ENCODE measurements at places on chromosomes 1 and 21.

DNA sequence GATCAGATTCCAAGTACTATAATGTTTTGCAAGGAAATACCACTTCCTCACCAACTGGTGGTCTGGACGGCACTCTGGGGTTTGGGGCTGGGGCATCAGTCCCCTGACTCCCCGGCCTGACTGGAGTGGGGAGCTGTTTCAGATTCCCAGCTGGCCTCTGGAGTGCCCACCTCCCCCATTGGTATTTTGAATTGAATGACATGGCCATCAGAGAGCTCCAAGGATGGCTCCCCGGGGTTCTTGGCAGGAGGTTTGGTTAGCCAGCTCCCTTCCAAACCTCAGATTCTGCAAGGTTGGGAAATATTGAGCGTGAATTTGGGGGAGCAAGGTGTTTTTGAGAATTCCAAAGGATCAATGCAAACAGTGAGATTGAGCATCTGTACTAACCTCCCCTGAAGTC is 2.2 kb upstream of the INAVA start:
- no peak for DNase-seq

- DNase-seq, result no peak
These were observed 72.0 kb upstream of the VAV3 start for GRCh38 chr1:108036796-108037562.

DNA sequence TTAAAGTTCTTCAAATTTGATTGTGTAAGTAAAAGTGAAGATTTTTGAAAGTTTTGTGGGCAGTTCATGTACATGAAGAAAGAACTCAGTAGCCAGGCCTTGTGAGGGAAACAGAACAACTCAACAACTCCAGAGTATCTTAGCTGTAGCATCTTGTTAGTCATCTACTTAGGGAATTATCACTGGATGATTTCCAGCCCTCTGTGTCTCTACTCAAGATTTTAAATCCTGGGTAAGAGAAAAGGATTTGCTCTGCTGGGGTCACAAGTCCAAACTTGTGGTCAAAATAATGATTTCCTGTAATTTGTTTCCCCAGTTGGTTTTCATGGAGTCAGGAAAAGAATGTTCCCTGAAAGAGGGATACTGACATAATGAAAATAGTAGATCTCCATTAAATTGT is 8.2 kb downstream of the OR10T2 start:
- no peak for DNase-seq

GRCh38 chr1:107196973-107197562 is 56.2 kb downstream of the NTNG1 start:
- DNase-seq, result no peak

GRCh38 chr1:40270152-40270834 is 12.3 kb downstream of the ZMPSTE24 start:
- no peak for DNase-seq

GRCh38 chr1:172320733-172321132 is 99.8 kb upstream of the C1orf105 start:
- DNase-seq, result no peak

DNA sequence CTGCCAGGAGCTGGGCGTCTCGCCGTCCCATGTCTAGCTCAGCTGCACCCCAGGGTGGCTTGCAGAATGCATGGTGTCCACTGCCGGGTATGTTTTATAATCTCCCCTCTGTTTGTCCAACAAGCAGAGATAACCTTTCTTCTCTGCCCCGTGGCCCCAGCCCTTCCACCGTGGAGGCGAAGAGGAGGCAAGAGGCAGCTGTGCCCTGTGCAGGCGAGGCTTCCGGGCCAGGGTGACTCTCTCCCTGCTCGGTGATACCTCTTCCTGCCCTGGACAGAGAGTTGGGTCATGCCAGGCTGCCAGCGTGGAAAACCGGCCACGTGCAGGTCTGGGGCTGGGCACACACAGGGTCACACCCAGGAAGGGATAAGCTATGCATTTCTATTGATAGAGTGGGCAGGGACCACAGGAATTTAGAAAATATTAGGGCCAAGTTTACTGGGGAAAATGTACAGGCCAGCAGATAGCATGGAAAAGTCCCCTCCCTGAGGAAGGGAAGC is at the start of gene TFF2:
TFF2 (minus strand) TSS at position 68 of the 500 bp plus-strand sequence; CDS start at position 31, 37 bp downstream.
- no peak for DNase-seq

- DNase-seq, result no peak
These were observed 163.4 kb downstream of the OLFM3 start for GRCh38 chr1:101833312-101833711.

- DNase-seq, result no peak
These were observed 3.0 kb downstream of the MYOG start for GRCh38 chr1:203082571-203083462.

GRCh38 chr1:25626018-25626417 is 9.4 kb downstream of the MAN1C1 start:
- no peak for DNase-seq

GRCh38 chr1:157087030-157087429 is 12.6 kb downstream of the ETV3L start:
- no peak for DNase-seq

DNA sequence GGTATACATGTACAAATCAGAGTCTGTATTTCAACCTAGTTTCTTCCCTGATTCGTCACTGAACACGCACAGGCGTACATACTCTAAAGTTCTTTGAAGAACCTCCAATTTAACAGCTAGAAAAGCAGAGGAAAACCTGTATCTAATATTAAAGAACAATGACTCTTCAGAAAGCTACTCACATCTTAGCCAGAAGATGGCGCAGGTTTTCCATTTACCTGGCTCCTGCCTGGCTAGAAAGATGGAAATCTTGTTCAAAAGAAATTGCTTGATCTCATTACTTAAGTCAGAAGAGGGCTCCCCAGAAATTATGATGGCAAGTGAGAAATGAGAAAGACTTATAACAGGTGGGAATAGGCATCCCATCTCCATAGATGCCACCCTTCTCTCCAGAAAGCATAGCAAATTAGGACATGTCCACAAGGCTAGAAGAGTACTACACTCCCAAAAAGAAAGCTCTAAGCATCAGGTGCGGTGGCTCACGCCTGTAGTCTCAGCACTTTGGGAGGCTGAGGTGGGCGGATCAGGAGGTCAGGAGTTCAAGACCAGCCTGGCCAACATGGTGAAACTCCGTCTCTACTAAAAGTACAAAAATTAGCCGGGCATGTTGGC is 19.0 kb upstream of the L1TD1 start:
- DNase-seq, result peak; percentile 30

DNA sequence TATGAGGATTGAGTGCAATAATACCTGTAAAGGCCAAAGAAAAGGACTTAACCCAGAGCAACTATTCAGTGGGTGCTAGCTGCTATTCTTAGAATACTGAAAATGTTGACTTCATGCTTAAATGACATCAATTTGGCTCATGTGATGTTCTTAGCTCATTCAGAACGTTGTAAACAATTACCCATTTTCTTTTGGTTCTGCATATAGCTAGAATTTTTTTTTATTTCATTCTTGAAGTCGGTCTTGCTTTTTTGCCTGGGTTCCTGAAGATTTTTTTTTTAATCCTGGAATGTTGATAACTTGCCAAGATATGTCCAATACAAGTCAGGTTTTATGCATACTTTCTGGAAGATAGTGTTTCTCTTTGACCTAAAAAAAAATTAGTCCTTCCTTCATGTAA is 772.0 kb downstream of the LTN1 start:
- DNase-seq, result no peak

DNA sequence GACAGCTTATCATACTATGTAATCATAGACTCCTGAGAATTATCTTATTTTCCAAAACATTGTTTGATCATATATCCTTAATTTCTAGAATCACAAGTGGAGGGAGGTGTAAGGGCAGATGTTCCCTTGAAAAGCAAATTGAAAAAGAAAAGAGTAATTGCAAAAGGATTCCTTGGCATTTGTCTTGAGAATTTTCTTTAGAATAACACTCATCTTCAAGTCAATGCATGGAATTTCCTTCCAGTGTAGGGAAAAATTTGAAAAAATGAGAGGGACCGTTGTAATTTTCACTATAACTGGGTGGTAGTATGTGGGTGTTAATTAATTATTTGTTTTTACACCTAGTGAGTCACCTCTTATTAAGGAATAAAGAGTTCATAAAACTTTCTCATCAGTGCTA is 724.6 kb upstream of the ADAMTS5 start:
- DNase-seq, result no peak

GRCh38 chr1:23908453-23909341 is 4.5 kb downstream of the CNR2 start:
- no peak for DNase-seq

DNA sequence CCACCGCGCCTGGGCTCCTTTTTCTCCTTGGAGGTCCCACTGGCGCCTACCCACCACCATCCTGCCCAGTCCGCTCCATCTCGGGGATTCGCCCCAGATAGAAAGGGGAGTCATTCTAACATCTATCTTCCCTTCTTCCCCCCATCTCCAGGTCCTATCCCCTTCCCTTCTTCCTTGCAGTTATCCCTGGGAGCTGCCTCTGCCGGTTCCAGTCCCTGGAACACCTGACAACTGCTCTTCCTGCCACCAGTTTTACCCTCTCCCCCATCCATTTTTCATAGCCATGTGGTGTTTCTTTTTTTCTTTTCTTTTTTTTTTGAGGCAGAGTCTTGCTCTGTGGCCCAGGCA is 12.0 kb upstream of the COL16A1 start:
- DNase-seq, result no peak

DNA sequence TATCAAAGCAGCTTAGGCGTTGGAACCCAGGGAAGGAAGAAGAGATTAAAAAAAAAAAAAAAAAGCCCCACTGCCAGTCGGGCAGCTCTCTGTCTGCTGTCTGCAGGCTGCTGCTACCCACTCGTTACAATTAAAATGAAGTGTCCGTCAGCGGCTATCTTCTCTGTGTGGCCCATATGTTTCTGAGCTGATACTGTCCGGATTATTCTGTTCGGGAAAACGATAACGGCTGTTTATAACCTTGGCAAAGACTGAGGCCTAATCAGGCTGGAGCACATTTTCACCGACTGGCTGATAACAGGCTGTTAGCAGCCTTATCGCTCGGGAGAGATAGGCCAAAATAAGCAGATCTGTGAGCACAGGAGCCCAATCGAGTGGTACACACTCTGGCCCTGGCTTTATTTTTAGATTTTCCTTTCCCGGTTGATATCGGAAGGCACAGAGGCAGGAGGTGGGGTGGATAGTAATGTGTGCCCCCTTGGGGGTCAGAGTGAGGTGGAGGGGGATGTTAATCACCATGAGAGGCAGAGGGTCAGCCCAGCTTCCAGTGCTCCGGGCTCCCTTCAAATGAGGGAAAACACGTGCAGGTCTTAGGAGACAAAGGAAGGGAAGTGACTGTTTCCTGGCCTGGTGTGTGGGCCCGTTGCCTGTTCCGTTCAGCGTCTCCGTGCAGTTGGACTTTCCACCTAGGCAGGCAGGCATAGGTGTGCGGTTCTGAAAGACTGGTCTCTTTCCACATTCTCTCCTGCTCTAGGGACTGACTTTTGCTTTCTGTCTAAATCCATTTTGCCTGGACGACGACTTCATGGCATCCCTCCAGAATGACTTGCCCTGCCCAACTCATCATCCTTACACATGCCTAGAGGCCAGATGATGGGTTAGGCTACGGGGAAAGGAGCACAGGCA is 153.4 kb downstream of the PBX1 start:
- DNase-seq, result no peak

DNA sequence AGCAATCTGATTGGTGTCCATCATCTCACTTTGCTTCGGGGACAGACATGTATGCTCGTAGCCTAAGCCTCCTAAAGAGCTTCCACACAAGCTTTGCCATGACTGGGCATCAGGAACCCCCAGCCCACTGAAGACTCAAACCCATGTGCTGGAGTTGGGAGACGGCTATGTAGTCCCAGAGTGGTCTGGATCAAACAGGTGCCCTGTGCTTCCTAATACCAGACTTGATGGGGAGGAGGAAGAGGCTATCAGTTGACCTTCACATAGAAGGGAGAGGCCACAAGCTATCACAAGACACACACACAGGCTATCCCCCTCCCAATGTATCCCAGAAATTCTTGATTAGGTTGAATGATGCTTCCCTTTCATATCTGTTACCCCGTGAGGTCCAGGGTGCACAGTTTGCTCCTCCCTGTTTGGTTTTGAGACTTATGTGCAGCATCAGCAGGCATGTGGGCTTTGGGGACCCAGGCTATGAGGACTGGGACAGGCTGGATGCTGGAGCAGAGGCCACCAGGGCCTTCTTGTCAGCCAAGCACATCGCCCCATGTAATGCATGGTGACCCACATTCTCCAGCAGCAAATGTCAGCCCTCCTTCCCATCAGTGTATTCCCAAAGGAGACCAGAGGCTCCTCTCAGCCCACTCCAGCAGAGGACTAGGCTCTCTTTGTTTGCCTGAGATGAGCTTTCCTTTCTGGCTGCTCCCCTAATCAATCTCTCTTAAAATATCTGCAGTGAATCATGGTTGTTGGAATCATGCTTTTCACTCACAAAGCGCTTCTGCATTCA is 159.8 kb downstream of the GRIK3 start:
- no peak for DNase-seq

GRCh38 chr1:89201106-89201794 is 2.5 kb upstream of the GBP4 start:
- no peak for DNase-seq

DNA sequence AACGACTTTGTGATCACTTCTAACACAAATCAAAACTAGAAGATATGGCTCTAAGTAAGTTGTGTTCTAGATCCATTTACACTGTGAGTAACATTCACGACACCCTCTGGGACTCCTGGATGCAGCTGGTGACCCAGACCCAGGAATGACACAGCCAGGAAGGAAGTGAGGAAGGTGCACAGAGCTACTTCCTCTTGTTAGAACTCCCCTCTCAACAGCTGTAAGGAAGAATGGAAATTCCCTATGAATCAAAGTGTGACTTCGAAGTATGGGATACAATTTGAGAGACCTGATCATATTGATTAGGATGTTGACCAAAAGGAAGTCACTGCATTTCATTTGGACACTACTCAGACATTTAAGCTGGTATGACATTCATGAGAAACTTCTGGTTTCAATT is 185.3 kb downstream of the NRIP1 start:
- DNase-seq, result no peak
